ENCODE measurements at places on chromosomes 5 and 9.

DNA sequence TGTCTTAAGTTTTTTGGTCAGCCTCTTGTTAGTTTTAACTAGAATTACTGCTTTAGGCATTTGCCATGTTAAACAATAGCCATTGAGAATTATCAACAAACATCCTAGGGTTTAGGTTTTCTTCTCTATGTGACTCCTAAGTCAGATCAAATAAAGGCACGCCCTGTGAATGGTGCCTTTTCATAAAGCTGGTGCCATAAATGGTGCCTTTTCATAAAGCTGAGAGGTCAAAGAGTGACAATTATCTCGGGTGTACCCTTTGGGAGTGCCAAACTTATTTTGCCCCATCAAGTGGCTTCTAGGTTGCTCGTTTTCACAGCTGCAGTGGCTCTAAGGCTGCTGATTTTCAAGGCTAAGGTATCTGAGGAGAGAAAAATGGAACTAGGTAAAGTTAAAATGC is 391.6 kb downstream of the DMRTA1 start:
- no peak for DNase-seq

DNA sequence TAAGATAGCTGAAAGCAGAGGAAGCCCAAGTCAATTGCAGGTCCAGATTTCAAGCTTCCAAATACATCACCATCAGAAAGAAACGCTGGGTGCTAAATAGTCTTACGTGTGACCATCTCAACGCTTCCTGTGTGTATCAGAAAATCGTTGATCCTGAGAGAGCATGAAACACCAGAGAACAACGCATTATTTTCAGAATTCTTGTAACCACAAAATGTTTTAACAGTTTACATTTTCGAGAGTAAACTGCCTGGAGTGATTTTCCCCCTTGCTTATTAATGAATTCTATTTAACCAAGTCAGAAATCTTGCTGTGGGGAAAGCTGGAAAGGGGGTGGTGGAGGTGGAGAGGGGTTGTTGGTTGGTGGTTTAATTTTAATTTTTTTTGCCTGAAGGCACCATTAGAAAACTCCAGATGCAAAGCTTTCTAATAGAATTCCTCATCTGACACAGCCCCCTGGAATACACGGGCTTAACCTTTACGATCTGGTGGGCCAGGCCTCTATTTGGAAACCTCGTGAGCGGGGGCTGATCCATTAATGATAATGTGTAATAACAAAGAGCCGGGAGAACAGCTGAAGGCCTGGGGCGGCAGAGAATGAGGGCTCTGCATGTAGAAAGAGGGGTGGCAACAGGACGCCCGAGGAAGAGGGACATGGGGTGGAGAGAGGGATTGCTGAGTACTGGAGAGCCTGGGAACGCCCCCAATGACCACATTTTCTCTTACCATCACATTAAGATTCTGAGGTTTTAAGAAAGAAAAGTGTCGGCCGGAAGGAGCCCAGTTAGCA is 124.5 kb upstream of the NFIB start:
- DNase-seq = no peak

DNA sequence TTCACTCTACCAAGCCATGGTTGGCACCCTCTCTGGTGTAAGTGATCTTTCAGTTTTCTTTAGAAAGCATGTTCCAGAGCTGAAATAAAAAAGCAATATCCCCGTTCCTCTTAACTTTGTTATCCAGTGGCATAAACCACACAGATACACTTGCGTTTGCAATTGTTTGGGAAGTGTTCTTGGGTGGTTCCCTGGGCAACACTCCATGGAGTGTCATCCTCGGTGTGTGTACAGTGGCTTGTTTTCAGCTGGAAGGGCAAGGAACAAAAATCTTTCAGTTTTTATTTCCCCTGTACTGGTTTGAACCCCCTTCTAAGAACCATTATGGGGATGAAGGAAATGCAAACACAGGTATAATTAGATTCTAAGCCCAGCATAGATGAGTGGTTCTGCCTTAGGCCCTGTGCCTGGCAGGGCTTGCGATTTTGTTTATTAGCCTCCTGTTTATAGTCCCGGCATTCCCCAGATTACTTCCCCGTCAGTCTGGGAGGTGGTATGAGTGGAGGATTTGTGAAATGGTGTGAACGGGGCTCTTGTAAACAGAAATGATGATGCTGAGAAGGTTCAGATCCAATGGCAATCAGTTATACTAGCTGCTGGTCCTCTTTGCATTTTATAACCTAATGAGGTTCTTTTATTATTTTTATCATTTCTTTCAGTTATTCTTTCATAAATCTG is 76.0 kb upstream of the CD180 start:
- no peak for DNase-seq

DNA sequence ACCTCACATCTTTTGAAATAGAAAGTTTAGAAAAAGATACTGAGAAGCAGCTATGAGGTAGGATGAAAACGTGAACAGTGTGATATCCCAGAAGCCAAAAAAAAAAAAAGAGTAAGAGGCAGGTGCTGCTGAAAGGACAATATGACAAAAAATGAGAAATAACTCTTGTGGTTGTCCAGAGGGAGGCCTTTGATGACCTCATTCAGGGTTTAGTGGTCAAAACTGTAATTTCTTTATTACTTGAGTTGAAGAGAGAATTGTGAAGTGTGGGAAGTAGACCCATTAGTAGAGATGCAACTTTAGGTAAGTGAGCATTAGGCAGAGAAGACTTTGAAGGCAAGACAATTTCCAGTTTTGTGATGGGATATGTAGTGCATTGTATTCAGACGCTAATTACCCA is 1306.3 kb upstream of the ACO1 start:
- no peak for DNase-seq

GRCh38 chr5:131258733-131259132 is 5.1 kb upstream of the CDC42SE2 start:
- DNase-seq = no peak

- DNase-seq = no peak
Observed at GRCh38 chr5:73759771-73760170, 133.8 kb downstream of the ARHGEF28 start.
